ENCODE measurements at places on chromosomes 2 and 18.

GRCh38 chr2:121386102-121386501, 101.1 kb upstream of the TFCP2L1 start:
- DNase-seq: no peak

GRCh38 chr18:6819332-6819731, 89.8 kb downstream of the ARHGAP28 start:
- no peak for DNase-seq

DNA sequence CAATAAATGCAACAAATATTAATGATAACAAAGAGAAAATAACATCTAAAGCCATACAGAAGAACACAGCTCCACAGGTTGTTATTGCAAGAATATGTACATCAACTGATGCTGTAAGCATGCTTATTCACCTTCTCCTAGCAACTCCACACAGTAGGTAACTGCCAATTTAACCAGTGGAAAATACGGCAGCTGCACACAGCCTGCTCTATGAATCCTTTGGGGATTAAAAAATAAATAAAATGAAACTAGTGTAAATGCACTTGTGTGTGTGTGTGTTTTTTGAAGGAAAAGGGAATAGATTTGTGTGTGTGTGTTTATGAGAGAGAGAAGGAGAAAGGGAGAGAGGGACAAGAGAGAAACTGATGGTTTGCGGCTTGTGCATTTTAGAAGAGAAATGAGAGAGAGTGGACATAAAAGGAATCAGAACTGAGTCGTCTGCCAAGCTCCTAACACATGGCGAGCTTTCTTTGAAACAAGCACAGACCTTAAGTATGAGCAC, 96.2 kb upstream of the PDE1A start:
- DNase-seq: no peak

- DNase-seq: no peak
These were observed 263.5 kb upstream of the SIX2 start for GRCh38 chr2:45272549-45273265.

- DNase-seq: no peak
These were observed 129.2 kb upstream of the ERBB4 start for GRCh38 chr2:212667751-212668316.

DNA sequence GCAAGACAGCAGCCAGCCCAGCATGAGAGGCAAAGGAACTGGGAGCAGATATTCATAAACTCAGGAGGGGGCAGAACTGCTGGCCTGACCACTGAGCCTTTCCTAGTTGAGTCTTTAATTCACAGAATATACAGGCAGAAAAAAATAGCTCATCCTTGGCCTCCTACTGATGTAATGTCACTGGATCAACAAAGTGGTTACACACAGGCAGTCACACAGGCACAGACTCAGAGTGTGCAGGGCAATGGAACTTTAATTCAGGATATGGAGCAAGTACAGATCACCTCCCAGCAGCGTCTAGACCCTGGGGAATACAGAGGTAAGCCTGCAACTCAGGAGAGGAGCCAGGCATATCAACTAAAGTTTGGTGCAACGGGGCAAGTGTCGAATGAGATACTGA, 75.4 kb downstream of the TNP1 start:
- no peak for DNase-seq

DNA sequence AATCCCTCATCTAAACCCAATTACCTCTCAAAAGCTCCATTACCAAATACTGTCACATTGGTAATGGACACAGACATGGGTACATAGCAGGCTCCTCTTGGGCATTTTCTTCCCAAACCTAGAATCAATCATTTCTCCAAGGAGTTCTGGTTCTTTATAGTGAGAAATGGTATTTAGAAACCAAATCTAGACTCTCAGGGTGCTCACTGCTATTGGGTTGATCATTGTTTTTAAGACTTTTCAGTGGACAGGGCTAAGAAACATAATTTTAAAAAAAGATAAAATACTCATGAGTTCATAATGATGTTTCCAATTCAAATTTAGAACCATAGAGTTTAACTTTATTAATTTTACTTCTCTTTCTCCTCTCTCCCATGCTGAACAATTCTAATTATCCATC, 9.4 kb upstream of the GLI2 start:
- DNase-seq: no peak

GRCh38 chr18:38611036-38611964, 1045.7 kb upstream of the CELF4 start:
- no peak for DNase-seq

DNA sequence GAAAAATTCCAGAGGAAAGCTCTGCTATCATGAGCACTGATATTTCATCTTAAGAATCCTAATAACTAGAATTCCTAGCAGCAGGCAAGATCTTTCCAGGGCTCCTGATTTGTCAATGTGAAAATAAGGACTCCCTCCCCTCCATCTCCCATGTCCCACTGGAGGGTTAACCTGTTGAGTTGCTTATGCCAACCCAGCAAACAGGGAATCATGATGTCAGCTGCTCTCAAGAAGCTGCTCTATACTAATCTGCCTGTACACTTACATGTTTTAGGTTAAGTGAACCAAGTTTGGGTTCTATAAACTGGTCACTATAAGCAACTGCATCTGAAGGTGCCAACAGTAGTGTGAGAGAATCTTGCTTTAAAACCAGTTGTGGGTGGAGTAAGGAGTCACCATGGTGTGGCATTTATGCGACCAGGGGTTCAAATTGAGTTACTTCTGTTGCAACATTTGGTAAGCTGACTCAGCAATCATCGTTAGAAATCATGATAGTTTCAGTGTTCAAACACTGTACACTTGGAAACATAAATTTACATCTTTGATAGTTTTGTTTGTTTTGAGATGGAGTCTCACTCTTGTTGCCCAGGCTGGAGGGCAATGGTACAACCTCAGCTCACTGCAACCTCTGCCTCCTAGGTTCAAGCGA, 53.4 kb downstream of the STK25 start:
- DNase-seq: no peak

DNA sequence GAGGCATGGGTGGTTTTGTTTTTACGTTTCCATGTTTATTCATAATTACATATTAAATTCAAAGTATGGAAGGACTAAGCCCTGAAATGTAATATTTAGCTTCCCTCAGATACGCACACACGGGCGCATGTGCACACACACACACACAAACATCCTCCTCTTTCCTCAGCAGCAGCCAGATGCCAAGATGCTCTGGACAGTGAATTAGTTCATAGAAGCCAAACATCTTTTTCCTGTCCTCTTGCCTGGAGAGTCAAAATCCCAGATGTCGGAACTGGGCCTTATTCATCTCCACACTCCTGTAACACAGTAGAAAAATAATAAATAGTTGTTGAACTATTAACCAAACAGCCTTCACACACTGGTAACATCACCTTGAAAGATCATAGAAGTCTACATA, 273.1 kb downstream of the SP3 start:
- no peak for DNase-seq

DNA sequence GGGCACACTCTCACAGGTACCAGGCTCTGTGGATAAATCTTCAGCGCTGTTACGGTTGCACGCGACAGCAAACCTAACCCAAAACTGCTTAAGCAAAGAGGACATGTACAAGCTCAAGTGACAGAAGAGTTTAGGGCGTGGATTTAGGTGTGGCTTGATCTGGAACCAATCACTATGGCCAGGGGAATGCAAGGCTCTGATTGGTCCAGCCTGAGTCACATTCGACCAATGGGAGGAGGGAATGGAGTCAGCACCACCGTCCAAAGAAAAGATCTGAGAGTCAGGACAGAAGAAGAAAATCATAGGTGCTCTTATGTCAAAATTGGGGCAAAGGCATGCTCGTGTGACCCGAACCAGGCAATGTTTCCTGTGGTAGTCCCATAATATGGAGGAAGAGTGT, 139.0 kb downstream of the TRIM43 start:
- no peak for DNase-seq

- DNase-seq: no peak
These were observed 9.9 kb downstream of the TNP1 start for GRCh38 chr2:216849987-216850386.

DNA sequence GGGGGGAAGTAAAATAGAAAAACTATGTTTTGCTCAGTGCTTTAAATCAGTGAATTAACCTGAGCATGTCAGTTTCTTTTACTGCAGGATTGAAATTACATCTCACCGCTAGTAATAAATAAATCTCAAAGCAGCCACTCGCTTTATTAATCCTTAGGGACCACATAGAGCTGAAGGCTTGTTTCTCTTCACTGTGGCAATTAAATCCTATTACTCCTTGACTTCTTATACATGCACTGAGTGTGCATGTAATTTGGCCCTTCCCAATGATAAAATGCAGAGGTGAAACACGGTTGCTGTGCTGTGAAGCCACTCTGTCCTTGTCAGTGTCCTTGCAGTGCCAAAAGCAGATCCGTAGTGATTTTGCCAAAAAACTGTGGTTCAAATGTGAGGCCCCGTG, 77.1 kb upstream of the RBM44 start:
- no peak for DNase-seq

GRCh38 chr2:230619491-230619890, 93.2 kb upstream of the CAB39 start:
- DNase-seq: no peak

DNA sequence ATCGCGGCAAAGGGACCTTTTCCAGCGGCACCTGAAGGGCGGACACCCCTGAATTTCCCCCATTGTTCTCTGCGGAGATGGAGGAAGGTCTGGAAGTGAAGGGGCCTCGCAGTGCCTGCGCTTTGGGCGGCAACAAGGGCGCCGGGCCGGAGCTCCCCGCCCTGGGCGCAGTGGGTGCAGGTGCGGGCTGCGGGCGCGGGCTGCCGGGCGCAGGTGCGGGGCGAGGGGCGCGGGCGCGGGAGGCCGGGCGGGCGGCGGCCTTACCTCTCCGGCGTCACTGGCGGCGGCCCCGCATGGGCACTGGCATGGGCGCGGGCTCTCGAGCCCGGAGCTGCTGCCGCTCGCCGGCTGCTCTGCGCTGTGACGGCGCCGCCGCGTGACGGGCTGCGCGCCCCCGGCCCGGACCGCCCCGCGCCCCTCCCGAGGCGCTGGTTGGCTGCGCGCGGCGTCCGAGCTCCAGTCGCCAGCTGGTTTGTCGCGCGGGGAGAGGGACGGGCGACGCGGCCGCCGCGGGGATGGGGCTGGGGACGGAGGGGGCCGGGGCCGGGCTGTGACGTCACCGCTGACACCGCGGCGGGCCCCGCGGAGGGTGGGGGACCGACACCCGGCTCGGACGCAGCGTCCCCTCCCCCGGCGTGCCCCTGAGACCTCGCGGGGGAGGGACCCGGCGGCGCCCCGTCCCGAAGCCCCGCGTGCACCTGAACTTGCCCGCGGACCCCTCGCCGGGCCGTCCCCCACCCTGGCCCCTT, at the start of gene KIF1A:
TSS of gene KIF1A (minus strand) at position 362 of the 749 bp plus-strand sequence. CDS start 22,467 bp downstream, outside the sequence.
- no peak for DNase-seq

- no peak for DNase-seq
These were observed 65.4 kb downstream of the TRPM8 start for GRCh38 chr2:233982421-233983121.

GRCh38 chr2:74593826-74594772, 39.6 kb downstream of the DOK1 start:
- no peak for DNase-seq

- no peak for DNase-seq
These were observed 108.6 kb upstream of the CWC22 start for GRCh38 chr2:180115675-180116074.

GRCh38 chr2:237944302-237944701, 22.5 kb upstream of the UBE2F start:
- DNase-seq: no peak

- DNase-seq: no peak
These were observed 202.4 kb upstream of the OSR1 start for GRCh38 chr2:19560785-19561184.

GRCh38 chr18:31048216-31048615, 5.7 kb upstream of the DSC3 start:
- DNase-seq: no peak

GRCh38 chr2:86211796-86212188, 12.5 kb downstream of the MRPL35 start:
- DNase-seq: no peak

GRCh38 chr2:210189452-210190138, 18.4 kb upstream of the KANSL1L start:
- DNase-seq: no peak

DNA sequence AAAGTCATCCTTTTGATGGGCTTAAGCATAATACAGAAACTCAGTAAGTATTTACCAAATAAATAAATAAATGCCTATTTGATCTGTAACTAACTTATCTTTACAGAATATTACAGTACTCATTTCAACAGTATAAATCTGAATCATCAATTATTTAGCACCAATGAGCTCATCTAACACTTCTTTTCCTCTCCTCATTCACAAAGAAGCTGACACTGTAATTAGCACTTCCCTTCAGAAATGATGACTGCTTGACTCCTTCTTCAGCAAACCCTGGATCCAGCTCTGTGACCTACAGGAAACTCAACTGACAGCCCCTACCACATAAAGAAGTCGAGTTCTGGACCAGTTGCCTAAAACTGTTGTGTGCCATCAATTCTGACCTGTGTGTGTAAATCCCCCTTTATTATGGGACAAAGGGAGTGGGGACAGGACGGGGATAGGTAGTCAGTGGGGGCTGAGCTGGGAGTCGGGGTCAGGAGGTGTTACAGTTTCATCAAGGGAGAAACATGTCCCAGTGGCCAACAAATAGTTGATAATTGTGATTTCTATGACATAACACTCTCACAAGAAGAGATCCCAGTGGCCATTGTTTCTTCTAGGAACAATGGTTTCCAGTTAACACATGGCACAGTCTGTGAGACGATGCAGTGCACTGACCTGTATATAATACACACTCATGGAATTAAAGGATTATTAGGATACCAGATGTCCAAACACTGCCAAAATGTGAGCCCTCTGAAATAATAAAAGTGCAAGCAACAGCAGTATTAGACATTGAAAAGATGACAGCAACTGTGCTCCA, 68.7 kb downstream of the STK39 start:
- no peak for DNase-seq

DNA sequence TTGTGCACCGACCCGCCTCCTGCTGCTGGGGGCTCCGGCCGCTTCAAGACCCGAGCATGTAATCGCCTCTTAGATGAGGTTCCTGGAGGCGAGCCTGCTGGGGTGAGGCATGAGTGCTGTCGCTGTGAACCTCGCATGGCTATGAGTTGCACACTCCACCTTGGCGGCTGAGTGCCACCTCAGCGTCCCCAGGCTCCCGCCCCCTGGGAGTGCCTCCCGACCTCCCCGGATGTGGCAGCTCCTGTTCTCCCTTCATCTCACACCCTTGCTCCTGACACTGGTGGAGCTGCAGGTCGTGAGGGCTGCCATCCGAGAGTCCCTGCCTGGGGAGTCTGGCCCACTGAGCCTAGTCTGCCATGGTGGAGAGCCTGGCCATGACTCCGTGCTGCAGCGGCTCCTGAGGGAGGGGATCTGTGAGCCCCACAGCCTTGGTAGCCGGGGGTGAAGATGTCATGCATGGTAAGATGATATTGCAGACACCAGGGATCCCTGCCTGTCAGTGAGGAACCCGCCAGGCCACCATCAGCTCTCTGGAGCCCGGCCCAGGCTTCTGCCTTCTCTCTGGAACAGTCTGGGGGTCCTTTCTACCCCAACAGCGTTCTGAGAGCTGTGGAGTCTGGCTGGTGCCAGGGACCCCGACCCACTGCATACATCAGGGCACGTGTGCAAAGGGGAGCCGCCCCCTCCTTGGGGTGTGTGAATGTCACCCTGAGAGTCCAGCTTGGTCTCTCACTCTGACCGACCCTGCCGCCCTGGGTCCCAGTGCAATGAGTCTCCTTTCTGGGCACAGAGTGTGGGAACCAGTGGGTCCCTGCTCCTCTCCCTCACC, 61.6 kb upstream of the HS6ST1 start:
- no peak for DNase-seq

- no peak for DNase-seq
These were observed 71.2 kb downstream of the PLB1 start for GRCh38 chr2:28567061-28567471.

- DNase-seq: no peak
These were observed 1402.0 kb upstream of the PIK3C3 start for GRCh38 chr18:40553029-40553428.
